ENCODE measurements at places on chromosomes 4 and X.

- no peak for DNase-seq
These were observed 124.1 kb downstream of the FHDC1 start for GRCh38 chr4:153060196-153060595.

GRCh38 chr4:100880011-100880410 lies 362.2 kb upstream of the EMCN start:
- no peak for DNase-seq

- DNase-seq: no peak
These were observed 32.1 kb downstream of the SLC34A2 start for GRCh38 chr4:25687773-25688172.

DNA sequence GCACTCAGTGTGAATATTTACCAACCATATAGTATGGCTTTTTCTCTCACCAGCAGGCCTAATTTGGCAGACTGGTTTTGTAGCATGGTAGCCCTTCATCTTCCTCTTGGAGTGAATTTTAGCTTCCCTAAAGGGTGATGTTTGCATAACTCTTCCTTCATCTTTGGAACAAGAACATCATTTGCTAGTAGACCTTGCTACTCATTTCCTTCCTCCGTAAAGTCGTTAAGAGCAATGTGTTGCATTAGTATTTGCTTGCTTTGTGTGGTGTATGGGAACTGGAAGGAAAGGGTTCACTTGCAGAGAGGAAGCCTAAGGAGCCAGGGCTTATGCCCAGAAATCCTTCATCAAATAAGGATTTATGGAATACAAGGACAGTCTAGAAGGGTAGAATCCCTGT lies 50.2 kb upstream of the PGRMC2 start:
- DNase-seq: no peak

GRCh38 chrX:12802741-12803140 lies 11.5 kb downstream of the PRPS2 start:
- no peak for DNase-seq

DNA sequence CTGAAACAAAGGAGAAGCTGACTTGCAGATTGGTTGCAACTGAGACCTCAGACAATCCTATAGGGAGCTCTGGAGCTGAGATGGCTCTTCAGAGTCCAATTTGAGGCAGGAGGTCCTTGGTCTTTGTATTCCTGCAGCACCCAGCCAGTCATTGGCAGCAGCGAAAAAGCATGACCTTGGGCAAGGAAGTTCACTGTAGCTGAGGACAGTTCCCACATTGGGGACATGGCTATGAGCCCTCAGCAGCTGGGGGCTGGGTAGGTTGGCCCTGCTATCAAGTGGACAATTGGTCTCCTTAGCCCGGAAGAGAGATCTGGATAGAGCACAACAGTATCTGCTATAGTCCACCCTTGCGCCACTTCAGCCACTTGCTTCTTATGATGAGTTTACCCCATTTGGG lies 56.9 kb upstream of the ATP6AP2 start:
- DNase-seq: no peak

DNA sequence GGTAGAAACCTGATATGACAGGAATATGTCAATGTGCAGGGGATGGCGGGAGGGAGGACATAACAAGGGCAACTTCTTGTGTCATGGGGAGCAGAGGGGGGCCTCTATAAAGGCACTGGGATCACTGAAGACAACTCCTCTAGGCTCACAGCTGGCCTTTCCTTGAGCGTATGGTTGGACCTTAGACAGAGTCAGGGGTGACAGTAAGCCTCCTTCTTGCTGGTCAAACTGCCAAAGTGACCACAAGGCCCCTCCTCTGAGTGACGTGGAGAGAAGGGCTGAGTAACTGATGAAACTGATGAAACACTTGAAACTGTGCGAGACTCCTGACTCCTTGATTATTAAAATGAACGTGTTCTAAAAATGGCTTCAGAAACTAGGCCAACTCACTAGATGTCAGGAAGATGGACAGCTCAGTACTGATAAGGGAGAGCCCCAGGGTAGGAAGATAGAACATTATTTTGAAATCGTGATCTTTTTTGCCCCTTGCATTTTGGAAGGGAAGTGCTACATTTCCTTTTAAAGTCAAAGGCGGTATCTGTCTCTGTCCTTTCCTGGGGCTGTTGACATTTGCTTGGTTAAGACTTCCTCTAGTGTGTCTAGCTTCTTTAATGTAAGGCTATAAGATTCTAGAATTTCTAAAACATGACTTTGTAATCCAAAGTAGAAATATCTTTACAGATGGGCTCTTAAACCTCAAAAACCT lies 1.6 kb downstream of the RAB33A start:
- no peak for DNase-seq

- DNase-seq: no peak
These were observed 24.6 kb upstream of the BCLAF3 start for GRCh38 chrX:20015422-20015821.

DNA sequence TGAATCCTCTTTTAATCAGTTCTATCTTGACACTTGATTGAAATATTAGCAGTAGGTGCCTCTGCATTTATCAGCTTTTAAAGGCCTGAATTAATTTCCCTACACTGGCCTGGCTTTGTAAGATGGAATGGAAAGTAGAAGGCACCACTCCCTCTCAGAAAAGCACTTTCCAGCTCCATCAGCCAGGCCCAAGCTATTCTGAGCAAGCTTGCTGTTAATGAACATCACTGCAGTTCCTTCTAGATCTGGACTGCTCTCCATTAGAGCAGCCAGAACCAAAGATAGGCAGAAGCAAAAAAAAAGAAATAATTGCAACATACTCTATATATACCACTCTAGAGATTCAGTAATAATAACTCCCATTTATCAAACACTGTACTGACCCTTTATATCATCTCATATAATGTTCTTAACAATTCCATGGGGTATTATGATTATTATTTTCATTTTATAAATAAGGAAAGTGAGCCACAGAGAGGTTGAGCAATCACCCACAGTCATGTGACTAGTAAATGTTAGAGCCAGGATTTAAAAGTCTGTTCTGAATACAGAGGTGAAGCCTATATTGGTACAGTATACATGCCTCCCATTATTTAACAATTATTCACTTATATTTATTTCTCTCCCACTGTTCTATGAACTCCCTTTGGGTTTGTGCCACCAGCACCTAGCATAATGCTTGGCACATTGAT lies 39.4 kb upstream of the GPC3 start:
- DNase-seq: no peak

DNA sequence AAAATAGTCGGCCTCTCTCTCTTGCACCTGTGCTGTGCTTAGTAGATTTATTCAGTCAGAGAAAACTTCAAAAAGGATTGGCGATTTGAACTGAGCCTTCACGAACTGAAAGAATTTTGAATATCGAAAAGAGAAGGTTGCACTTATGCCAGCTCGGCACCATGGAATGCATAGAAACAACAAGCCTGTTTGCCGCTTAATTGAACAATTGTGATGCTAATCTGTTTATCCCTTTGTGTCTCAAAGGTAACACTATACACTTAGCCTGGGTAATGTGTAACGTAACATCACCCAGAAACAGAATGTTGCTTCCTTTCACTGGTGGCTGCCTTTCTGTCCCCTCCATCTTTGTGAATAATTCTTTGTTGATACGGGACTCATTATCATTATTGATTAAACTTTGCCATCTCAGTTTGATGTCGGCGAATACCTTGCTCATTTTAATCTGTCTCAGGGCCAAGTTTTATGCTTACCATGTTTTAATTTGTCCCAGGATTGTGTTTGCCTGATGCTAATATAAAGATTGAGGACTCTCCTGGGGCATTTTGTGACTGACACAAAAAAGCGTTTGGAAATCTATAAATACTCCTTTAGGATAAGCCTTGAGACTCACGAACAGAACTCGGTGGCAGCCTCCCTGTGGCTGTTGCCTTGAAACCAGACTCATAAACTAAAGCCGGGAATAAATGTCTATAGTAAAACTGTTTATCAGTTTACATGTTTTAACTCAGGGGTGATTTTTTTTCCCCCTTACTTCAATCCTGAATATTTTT lies 400.5 kb downstream of the RAPGEF2 start:
- DNase-seq: no peak

DNA sequence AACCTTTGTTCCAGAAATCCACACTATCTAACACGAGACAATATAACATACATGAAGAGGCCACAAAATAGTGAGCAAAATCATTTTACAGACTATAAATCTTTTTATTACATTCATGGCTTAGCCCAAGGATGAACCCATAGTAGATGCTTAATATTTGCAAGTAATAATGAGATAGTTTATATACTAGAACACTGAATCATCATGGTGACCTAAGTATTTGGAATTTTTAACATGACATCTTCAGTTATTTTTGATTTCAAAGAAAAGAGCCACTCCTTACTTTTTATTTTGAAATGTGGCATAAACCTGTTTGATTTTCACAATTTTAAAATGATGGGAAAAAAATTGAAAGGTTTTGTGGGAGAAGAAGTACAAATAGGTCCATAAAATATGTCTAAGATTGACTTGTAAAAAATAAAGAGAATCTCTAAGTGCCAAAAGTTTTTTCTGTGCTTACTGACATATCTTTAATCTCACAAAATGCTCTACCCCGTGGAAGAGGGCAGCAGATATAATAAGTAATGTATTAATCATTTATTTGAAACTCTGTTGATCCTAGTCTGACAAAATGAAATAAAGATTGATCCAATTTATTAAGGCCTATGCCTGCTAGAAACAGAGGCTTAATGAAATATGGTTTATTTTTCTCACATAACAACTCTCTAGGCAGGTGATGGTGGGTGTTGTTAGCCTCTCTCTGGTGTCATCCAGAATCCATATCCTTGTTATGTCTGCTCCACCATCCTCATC lies 224.5 kb upstream of the CENPE start:
- DNase-seq: no peak

DNA sequence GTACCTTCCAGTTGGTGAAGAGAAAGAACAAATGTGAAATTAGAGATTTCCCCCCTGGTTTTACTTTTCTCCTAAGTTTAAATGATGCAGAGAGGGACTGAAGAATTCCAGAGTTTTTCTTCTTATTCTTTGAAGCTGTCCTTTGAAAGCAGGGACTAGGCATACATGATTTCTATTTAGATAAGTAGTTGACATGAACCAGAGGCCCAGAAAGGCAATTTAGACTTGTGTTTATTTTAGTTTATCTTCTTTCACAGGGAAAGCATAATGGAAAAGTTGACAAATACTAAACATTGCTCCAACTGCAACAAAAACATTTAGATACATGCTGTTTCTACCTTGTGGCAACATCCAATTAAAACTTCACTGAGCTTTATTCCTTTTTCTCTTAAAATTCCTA lies 32.0 kb downstream of the PTPN13 start:
- DNase-seq: no peak

GRCh38 chr4:148235809-148236208 lies 206.4 kb downstream of the NR3C2 start:
- no peak for DNase-seq

- no peak for DNase-seq
These were observed 97.7 kb downstream of the CEP44 start for GRCh38 chr4:174381440-174381800.

GRCh38 chr4:105644257-105644656 lies 64.2 kb downstream of the INTS12 start:
- DNase-seq: no peak

GRCh38 chr4:189071241-189071640 lies 869.4 kb upstream of the FRG1 start:
- no peak for DNase-seq

DNA sequence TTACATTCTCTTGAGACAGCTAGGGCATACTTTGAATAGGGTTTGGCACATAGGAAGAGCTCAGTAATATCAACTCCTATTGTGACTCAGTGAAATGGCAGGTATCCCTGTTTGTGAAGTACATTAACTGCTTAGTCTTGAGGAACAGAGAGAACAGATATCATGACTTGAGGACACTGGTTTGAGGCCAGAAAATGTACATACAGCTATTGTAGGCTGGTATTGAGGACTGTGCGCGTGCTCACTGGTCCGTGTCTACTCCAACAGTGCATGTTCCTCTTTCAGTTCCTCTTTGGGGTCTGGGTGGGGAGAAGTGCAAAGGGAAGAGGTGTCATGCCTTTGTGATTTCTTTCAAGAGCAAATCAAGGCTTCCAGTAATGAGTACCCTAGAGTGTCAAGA lies 34.6 kb upstream of the TBC1D9 start:
- no peak for DNase-seq

DNA sequence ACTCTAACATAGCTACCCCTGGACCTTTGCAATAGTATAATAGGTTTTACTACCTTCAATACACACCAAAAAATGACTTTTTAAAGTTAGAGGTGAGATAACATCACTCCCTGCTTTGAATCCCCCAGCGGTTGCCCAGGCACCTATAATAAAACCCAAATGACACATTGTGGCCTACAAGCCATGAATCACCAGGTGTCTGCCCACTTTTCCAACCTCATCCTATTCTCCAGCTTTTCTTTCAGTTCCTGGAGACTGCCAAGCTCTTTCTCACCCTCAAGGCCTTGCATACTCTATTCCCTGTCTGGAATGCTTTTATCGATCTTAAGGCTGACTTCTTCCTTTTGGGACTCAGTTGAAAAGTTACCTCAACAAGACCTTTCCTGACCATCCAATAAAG lies 16.4 kb upstream of the PRSS48 start:
- DNase-seq: no peak

GRCh38 chrX:119105826-119106225 lies 21.8 kb downstream of the KIAA1210 start:
- DNase-seq: no peak

GRCh38 chr4:90211174-90211573 lies 84.0 kb downstream of the CCSER1 start:
- DNase-seq: no peak

- no peak for DNase-seq
These were observed 132.5 kb upstream of the ZCCHC13 start for GRCh38 chrX:74171465-74171864.

DNA sequence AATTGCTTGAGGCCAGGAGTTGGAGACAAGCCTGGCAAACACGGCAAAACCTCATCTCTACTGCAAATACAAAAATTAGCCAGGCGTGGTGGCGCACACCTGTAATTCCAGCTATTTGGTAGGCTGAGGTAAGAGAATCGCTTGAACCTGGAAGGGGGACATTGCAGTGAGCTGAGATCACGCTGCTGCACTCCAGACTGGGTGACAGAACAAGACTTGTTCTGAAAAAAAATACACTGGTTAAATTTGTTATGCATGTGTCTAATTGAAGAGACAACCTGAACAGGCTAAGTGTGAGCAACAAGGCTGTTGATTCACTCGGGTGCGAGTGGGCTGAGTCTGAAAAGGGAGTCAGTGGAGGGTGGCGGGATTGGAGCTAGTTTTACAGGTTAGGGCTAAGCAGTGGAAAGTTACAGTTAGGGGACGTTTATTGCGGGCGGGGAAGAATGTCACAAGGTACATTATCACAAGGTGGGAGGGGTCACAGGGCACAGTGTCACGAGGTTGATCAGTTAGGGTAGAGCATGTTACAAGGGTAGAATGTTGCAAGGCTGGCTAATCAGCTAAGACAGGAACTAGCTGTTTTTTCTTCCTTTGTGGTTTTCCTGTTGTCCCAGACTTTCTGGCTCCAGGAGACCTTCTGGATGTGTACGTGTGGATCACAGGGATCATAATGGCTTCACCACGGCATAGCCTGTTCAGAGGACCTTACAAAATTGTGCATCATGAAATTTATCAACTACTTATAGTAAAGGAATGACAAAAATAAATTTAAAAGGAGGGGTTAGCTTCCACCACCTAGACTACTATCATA lies 115.8 kb downstream of the NAA11 start:
- DNase-seq: no peak

GRCh38 chr4:138051157-138051556 lies 191.0 kb downstream of the SLC7A11 start:
- DNase-seq: no peak

GRCh38 chr4:39533541-39533940 lies 6.3 kb upstream of the UGDH start:
- DNase-seq: no peak

- DNase-seq: no peak
These were observed 338.3 kb upstream of the TEX13C start for GRCh38 chrX:124981420-124981819.

All from activated gamma-delta T cell treated with anti-CD3 and anti-CD28 coated beads, Interleukin-2, amount 50 U/mL, for 16 hours (primary cell).